Activated CD8-positive, alpha-beta memory T cell treated with anti-CD3 and anti-CD28 coated beads, Interleukin-2, amount 50 U/mL, for 4 hours (primary cell): ENCODE measurements at places on chromosomes 4 and X.

DNA sequence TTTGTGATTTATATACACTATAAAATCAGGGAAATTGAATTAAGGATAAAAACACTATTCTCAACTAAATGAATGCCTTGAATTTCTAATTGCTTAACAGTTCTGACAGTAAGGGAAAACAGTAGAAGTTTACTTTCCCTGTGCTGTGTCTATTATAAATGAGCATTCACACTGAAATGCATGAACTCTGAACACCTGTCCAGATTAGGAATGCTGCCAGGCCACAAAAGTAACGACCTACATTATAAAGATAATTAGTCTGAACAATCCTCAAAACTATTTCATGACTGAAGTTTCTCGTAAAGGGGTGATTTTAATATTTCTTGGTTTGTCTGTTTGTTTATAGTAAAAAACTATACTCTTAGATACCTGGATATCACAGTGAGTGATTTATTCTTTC is 2.0 kb downstream of the NDST3 start:
- no peak for DNase-seq

- DNase-seq, result no peak
Observed at GRCh38 chrX:112306027-112306426, 223.5 kb upstream of the TRPC5 start.

DNA sequence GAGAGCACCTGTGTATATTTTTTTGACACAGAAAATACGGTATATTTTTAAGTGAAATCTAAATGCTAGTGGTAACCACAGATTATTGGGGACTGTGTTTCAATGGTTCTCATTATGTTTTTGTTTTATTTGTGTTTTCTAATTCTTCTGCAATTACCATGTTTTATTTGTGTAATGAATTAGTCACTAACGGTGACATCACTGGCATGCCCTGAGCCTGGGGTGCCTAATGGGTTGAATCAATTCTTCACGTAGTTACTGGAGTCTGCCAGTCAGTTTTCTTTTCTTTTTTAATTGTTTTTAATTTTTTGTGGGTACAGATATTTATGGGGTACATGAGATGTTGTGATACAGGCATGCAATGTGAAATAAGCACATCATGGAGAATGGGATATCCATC is 168.8 kb downstream of the RELL1 start:
- DNase-seq, result no peak

DNA sequence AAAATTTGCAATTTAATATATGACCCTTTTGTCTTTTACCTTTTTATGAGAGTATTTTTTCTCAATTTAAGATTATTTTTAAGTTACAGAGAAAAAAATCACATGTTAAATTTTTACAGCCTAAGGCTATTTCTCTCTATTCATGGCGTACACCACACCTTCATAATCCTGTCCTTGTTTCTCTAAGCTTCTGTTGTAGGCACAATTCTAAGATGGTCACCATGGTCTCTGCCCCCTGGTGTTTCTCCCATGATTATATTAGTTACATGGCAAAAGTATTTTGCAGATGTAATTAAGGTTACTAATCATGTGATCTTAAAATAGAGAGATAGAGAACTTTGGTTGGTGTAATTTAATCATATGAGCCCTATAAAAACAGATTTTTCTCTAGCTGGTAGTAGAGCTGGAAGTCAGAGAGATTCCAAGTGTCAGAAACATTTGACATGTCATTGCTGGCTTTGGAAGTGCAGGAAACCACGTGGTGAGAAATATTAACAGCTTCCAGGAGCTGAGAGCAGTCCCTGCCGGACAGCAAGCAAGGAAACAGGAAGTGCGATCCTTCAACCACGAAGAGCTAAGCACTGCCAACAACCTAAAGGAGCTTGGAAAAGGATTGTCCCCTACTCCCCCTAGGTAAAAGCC is 89.8 kb downstream of the EIF4E start:
- DNase-seq, result no peak
